MM.1S (cell line): ENCODE measurements at places on chromosomes 3 and 15.
A peak's percentile ranks its signal among the peaks of the same experiment; 100 is the strongest.

- DNase-seq = no peak
Measured at GRCh38 chr15:49134683-49135341, 20.6 kb downstream of the COPS2 start.

- DNase-seq = no peak
Measured at GRCh38 chr3:142211034-142211433, 14.4 kb downstream of the GK5 start.

- peak; percentile 72 for DNase-seq
Measured at GRCh38 chr15:35061825-35062737, 23.0 kb downstream of the NANOGP8 start.

DNA sequence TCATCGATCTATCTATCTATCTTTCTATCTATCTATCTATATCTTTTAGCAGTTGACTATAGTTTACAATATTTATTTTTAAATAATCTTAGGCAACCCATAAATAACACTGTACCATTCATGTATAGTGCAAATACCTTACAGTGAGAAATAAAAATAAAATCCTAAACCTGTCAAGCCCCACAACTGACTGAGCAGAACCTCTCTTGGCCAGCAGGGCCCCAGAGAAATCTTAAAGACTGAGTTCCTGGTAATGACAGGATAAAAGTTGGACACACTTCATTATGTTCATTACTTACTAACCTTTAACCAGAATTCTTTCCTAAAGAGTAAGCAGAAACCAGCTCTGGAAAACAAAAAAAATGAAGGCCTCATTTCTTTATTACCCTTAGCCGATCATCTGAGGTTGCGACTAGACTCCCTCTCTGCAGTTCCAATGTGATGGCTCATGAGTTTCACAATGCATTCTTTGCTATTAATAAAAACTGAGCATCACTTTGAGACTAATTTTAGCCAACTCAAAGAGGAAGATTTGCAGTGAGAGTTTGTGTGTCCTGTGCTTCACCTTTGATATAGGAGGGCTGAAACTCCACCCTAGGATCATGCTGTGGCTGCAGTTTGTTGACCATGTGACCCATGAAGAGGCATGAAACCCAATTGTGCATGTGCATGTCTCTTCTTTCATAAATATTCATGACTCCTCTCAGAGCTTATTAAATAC, 1072.0 kb downstream of the NSUN3 start:
- peak; percentile 82 for DNase-seq

GRCh38 chr3:188253800-188254452, 100.0 kb downstream of the LPP start:
- no peak for DNase-seq

DNA sequence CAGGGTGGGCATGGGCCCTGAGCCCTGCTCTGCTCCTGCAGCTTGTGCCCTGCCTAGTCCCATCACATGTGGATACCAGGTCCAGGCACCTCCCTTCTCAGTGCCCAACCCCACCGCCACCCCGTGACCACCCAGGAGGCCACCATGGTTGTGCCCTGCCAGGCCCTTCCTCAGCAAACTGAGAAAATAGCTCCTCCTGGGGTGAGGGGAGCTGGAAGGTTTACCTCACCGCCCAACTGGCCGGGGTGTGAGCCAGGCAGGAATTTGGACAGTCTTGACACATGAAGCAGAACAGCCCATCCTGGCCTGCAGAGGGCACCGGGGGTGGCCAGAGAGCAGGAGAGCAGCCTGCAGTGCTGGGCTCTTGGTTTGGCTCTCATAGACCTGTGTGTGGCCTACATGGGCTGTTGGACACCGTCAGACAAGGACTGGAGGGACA, 11.4 kb upstream of the C3orf22 start:
- no peak for DNase-seq

DNA sequence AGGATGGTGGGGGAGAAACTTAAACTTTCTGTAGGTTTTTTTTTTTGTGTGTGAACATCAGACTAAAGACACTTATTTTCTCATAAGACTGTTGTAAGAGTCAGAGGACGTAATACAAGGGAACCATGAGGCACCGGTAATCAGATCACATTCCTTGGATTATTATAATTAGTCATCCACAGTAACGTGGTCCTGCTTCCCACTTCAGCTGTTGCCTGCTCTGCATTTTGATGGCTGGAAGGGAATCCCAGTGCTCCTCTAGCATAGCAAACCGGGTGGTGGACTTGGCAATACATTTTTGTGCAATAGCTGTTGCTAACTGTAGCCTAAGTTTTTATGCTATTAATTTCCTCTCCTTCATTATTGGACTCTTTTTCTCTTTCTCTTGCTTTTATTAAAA, 294.8 kb downstream of the NR2F2 start:
- no peak for DNase-seq

DNA sequence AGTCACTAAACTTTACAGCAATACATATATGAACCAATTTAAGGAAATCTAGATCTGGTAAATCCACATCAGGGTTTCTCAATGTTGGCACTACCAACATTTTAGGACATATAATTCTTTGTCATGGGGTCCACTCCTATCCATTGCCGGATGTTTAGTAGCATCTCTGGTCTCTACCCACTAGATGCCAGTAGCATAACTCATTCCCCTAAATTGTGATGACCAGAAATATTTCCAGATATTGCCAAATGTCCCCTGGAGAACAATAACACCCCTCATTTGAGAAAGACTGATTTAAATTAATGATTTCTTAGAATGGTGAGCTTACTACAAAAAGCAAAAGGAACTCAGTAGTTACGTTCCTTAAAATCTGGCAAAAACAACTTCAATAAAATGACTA, 23.1 kb upstream of the ANKRD28 start:
- DNase-seq = no peak

DNA sequence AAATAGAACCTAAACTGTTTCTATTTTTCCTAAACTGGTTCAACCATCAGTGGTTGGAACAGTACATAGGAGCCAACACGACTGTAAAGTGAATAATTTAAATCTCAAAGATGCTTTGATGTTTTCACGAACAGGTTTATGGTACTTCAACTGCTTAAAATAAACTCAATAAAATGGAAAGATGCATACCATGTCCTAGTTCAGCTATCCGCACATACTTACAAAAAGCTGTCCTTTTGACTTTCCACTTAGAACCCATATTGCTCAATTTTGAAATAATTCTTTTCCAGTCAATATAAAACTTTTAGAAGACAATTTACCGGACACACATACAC, 902 bp downstream of the CMTM6 start:
- DNase-seq = no peak

GRCh38 chr3:72630969-72631344, 217.3 kb downstream of the SHQ1 start:
- DNase-seq = no peak

- no peak for DNase-seq
Measured at GRCh38 chr3:69282181-69282580, 103.7 kb downstream of the FRMD4B start.

GRCh38 chr3:197408177-197408957, 110.0 kb upstream of the DLG1 start:
- DNase-seq = peak; percentile 2

- DNase-seq = no peak
Measured at GRCh38 chr15:79602731-79603130, 170.6 kb downstream of the MINAR1 start.

- no peak for DNase-seq
Measured at GRCh38 chr3:59865351-59865750, 815.5 kb upstream of the CFAP20DC start.

DNA sequence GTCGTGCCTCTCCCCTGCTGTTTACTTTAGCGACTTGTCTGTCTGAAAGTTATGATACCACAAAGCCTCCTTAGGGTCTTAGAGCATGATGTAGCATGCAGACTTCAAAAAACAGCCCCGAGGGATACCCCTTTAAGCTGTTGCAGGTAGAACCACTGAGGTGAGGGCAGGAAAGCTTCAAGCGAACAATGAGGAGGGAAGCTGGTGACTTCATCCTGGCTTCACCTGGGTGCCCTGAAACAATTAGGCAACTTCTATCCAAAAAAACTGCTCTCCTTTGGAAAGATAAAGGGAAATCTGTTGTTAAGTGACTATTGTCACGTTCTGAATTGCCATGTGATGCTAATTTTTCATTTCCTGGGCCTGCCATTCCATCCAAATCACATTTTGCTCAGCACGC, 231.6 kb downstream of the SOX2 start:
- no peak for DNase-seq

DNA sequence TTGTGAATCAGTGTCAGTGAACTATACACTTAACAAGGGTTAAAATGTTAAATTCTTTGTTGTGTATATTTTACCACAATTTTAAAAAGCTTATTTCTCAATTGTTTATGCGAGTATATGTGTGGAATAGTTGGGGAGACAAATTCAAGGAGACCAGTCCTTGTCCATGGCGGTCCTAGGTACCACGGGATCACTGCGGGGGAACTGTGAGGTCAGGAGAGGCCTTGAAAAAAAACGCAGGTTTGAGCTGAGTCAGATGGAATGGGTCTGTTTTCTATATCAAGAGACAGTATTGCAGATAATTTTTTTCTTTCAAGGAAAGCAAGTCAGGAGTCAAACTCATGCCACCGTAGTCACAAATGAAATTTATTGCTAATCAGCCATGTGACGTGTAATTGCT, 18.5 kb downstream of the IGF1R start:
- DNase-seq = no peak

DNA sequence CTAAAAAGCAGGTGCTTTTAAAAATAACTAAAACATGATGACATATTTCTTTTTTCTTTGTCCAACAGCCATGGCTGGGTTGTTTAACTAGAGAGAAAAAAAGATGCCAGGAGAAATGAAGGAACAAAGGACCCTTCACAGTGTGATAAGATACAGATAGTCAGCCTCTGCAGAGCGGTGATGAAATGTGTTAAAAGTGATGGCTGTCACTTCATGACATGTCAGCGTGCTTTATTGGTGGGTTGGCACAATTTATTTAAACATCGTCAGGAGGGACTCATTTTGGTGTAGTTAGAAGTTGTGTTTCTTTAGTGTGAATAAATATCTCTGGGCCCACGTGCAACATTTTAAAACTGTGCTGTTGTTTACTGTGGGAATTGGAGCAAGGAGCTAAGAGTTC, 887.4 kb upstream of the CFAP20DC start:
- no peak for DNase-seq

- no peak for DNase-seq
Measured at GRCh38 chr3:178304758-178305467, 231.3 kb upstream of the KCNMB2 start.
